ENCODE measurements at places on chromosomes 3 and 15. TPM values are rescaled to one million over a fixed set of nuclear protein-coding genes. Genes with fewer than 3 reads are reported as not detected.

The TTLL13 gene
- 0.09 TPM for total RNA-seq

The CYP1A2 gene
- total RNA-seq = not detected

The PLA2G4F gene
- total RNA-seq = not detected

The GABRR3 gene
- total RNA-seq = not detected

The RARB gene
- total RNA-seq = 16.5 TPM

Measured in A549 treated with dexamethasone at 1 μM for 4 hours (cell line).